ENCODE measurements at places on chromosomes 3 and 15. TPM values are rescaled to one million over a fixed set of nuclear protein-coding genes. Genes with fewer than 3 reads are reported as not detected.

The MESD gene
- 32.9 TPM for total RNA-seq

GRCh38 chr3:38173834-38174418 lies 8.6 kb downstream of the OXSR1 start:
- no peak for DNase-seq
- H3K4me1 ChIP-seq, result no peaks in the 10 kb centered on the region
- H3K27me3 ChIP-seq, result no peaks in the 10 kb centered on the region
- no peaks in the 10 kb centered on the region for H3K36me3 ChIP-seq
- H3K27ac ChIP-seq, result no peak overlapping the region
- no peak overlapping the region for H3K4me3 ChIP-seq

DNA sequence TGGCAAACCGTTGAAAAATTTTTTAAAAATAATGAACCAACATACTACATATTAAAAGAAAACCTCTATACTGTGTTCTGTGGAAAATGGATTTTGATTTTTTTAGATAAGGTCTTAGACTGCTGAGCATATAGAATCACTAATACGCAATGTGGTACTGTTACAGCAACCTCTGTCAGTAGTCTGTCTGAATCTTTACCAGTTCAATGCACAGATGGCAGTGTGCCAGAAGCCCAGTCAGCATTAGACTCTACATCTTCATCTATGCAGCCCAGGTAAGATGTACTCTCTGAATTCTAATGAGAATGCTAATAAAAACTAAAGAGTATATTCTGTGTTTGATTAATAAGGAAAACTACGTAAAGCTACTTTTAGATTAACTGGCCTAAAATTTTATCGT lies 31.3 kb upstream of the FAH start:
- no peak for DNase-seq
- H3K36me3 ChIP-seq, result no peaks in the 10 kb centered on the region
- no peak overlapping the region for H3K27ac ChIP-seq

The DUOXA2 gene
- total RNA-seq, result 0.33 TPM

The PDCD7 gene
- total RNA-seq, result 26.7 TPM

- H3K36me3 ChIP-seq, result no peaks in the 10 kb centered on the region
- no peak overlapping the region for H3K4me3 ChIP-seq
- H3K27ac ChIP-seq, result no peak overlapping the region
- H3K4me1 ChIP-seq, result no peaks in the 10 kb centered on the region
- no peaks in the 10 kb centered on the region for H3K27me3 ChIP-seq
- no peak for DNase-seq
These were observed 88.6 kb upstream of the HERC1 start for GRCh38 chr15:63922261-63922904.

- H3K27ac ChIP-seq, result no peak overlapping the region
- H3K4me3 ChIP-seq, result no peak overlapping the region
- no peaks in the 10 kb centered on the region for H3K27me3 ChIP-seq
- no peaks in the 10 kb centered on the region for H3K4me1 ChIP-seq
- DNase-seq, result no peak
These were observed 56.9 kb downstream of the SLC9A9 start for GRCh38 chr3:143791386-143791785.

The SERINC4 gene
- total RNA-seq, result 0.16 TPM

GRCh38 chr3:123559040-123559861 lies 25.6 kb downstream of the HACD2 start:
- DNase-seq, result no peak
- H3K27me3 ChIP-seq, result no peaks in the 10 kb centered on the region
- no peak overlapping the region for H3K4me3 ChIP-seq
- H3K27ac ChIP-seq, result no peak overlapping the region

The LPP gene
- 147 TPM for total RNA-seq

The RNF13 gene
- 95.0 TPM for total RNA-seq

DNA sequence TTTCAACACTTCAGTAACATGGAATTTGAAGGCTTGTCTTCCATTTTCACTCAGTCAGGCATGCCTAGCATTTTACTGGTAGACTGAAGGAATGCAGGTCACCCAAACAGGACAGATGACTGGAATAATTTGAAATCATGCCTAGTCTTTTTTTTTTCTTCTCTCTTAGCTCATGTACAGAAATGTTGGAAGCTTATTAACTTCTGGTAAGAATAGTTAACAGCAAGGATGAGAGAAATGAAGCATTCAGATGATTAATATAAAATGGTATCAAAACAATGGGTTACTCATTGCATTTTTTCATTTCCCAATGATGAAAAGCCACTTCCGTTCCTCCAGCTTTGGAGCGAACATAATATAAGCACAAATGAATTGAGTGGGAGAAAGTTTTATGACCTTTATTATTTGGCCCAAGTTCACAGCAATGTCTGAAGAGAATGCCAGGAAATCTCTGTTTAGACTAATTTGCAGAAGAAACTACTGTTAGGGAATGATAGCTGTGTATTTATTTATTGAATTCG lies 431.6 kb upstream of the RASGRP1 start:
- H3K27ac ChIP-seq, result peak overlapping the region; percentile 56
- H3K4me1 ChIP-seq, result peaks cover 10% of the 10 kb centered on the region
- no peak for DNase-seq
- H3K27me3 ChIP-seq, result no peaks in the 10 kb centered on the region
- no peaks in the 10 kb centered on the region for H3K36me3 ChIP-seq

The CACNA2D2 gene
- total RNA-seq, result 1.5 TPM

GRCh38 chr3:13590841-13591520 lies 42.1 kb downstream of the FBLN2 start:
- no peaks in the 10 kb centered on the region for H3K27me3 ChIP-seq
- H3K27ac ChIP-seq, result no peak overlapping the region
- no peaks in the 10 kb centered on the region for H3K36me3 ChIP-seq
- H3K4me1 ChIP-seq, result no peaks in the 10 kb centered on the region

The SLC9A9 gene
- total RNA-seq, result 17.3 TPM

- H3K27ac ChIP-seq, result no peak overlapping the region
- H3K4me1 ChIP-seq, result no peaks in the 10 kb centered on the region
- no peaks in the 10 kb centered on the region for H3K27me3 ChIP-seq
- no peak for DNase-seq
- H3K36me3 ChIP-seq, result no peaks in the 10 kb centered on the region
These were observed 26.2 kb upstream of the CFAP161 start for GRCh38 chr15:81107889-81108288.

- no peaks in the 10 kb centered on the region for H3K4me1 ChIP-seq
- H3K27me3 ChIP-seq, result no peaks in the 10 kb centered on the region
- DNase-seq, result no peak
- no peak overlapping the region for H3K27ac ChIP-seq
- H3K36me3 ChIP-seq, result no peaks in the 10 kb centered on the region
These were observed 19.9 kb upstream of the POLR2M start for GRCh38 chr15:57686657-57687056.

DNA sequence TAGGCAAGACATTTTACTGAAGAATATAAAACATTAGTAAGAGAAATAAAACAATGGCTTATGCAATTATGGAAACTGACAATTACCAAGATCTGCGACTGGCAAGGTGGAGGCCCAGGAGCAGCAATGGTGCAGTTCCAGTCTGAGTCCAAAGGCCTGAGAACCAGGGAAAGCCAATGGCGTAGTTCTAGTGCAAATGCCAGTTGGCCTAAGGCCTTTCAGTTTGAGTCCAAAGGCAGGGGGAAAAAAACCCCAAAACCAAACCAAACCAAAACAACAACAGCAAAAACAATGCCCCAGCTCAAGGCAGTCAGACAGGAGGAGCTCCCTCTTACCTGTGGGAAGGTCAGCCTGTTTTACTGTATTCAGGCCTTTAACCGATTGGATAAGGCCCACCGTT lies 72.6 kb downstream of the ST6GAL1 start:
- no peaks in the 10 kb centered on the region for H3K36me3 ChIP-seq
- no peak overlapping the region for H3K27ac ChIP-seq
- no peak for DNase-seq
- no peaks in the 10 kb centered on the region for H3K4me1 ChIP-seq

DNA sequence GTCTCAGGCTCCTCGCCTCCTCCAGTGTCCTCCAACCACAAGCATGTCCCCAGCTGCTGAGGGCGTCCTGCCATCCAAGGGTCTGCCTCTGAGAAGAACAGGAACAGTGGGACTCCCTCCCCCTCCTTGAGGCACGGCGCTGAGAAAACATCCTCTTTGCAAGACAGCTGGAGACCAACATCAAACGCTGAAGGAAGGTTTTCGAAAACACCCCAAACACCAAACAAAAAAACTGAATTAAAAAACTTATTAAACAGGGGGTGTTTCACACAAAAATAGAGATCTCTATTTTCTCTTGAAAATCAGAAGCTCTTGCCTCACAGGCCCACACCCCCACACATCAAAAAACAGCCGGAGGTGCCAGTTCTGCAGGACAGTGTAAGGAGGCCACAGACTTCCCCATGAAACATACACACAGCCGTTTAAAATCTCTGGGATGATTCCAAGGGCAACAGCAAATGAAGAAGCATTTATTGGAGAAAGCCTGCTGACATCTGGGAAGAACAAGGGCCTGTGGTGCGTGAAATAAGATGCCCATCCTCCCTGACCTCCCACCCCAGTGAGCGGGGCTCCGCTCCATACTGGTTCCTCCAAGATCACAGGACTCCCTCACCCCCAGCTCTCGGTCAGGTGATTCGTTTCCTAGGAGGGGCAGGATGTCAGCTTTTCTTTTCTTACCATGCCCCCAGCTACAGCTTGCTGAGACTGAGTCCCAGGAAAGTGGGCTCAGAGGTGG lies 71.3 kb downstream of the NUP210 start:
- no peak overlapping the region for H3K27ac ChIP-seq
- no peaks in the 10 kb centered on the region for H3K27me3 ChIP-seq
- H3K36me3 ChIP-seq, result no peaks in the 10 kb centered on the region
- no peak overlapping the region for H3K4me3 ChIP-seq
- H3K4me1 ChIP-seq, result no peaks in the 10 kb centered on the region

DNA sequence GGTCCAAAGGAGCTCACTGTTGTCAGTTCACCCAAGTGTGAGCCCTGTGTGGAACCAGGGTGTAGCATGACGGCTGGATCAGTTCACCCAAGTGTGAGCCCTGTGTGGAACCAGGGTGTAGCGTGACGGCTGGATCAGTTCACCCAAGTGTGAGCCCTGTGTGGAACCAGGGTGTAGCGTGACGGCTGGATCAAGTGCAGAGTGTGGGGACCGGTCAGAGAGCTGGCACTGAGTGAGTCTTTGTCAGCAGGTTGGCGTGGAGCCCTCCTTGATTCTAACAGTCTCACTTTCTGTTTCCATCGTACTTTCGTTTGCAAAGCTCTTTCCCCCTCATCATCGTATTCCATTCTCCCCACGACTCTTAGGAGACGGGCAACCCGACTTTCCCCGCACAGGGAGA lies 57.9 kb upstream of the DLG1 start:
- no peaks in the 10 kb centered on the region for H3K4me1 ChIP-seq
- H3K36me3 ChIP-seq, result no peaks in the 10 kb centered on the region
- DNase-seq, result no peak
- no peak overlapping the region for H3K27ac ChIP-seq
- H3K4me3 ChIP-seq, result peak overlapping the region; percentile 17

DNA sequence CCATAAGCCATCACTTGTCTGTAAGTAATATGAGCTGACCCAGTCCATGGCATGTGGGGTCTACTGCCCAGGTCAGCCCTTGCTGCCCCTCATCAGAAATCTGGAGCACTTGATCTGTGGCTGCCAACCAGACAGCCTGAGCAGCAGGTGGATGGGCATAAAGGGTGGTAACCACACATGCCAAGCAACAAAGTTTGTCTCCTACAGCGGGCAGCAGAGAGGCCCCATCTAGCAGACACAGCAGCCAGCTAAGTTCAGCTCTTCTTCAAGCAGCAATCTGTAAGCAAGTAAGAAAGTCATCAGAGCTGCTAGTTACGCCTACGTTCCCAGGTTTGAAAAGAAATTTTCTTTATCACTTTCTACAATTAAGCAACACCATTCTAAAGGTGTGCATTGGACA lies 27.9 kb downstream of the CHCHD4 start:
- no peaks in the 10 kb centered on the region for H3K36me3 ChIP-seq

The CMTM8 gene
- total RNA-seq, result 24.7 TPM

GRCh38 chr3:62238431-62238830 lies 134.9 kb downstream of the FEZF2 start:
- no peak for DNase-seq
- H3K27me3 ChIP-seq, result no peaks in the 10 kb centered on the region
- no peaks in the 10 kb centered on the region for H3K4me1 ChIP-seq

GRCh38 chr3:182699550-182700170 lies 93.6 kb upstream of the ATP11B start:
- H3K4me3 ChIP-seq, result no peak overlapping the region
- H3K27me3 ChIP-seq, result no peaks in the 10 kb centered on the region
- DNase-seq, result no peak
- H3K4me1 ChIP-seq, result no peaks in the 10 kb centered on the region

GRCh38 chr3:191336833-191337232 lies 6.5 kb upstream of the UTS2B start:
- no peak for DNase-seq
- no peaks in the 10 kb centered on the region for H3K4me1 ChIP-seq
- no peaks in the 10 kb centered on the region for H3K36me3 ChIP-seq
- no peak overlapping the region for H3K27ac ChIP-seq
- no peaks in the 10 kb centered on the region for H3K27me3 ChIP-seq
- H3K4me3 ChIP-seq, result no peak overlapping the region

DNA sequence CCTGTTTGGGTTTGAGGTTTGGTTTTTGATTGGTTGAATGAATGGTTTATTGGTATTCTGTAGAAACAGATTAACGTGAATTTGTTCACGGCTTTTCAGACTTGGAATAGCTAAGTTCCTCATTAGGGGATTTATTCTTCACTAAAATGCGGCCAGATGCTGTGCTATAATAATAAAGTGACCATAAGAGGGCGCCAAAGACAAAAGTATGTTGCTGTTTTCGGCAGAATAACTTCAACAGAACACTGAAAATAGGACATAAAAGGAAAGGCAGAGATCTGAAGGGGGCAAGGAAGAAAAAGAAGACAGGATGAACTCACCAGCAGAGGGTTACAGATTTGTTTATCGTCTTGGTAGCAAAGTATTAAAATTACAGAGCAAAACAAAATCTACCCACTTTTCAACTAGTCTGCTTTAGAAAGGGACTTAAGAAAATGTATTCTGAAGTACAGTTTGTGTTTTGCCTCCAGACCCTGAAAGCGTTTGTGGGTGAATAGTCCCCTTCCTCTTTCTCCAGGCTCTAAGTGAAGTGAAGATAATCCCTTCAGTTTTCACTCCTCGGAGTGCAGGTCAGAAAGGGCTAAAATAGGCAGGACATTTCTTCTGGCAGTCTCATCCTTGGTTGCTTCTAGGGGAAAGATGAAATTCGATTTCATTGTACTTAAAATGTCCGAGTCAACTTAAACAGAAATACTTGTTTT lies 147.6 kb downstream of the IL20RB start:
- no peaks in the 10 kb centered on the region for H3K36me3 ChIP-seq
- H3K4me1 ChIP-seq, result no peaks in the 10 kb centered on the region
- H3K27ac ChIP-seq, result no peak overlapping the region

DNA sequence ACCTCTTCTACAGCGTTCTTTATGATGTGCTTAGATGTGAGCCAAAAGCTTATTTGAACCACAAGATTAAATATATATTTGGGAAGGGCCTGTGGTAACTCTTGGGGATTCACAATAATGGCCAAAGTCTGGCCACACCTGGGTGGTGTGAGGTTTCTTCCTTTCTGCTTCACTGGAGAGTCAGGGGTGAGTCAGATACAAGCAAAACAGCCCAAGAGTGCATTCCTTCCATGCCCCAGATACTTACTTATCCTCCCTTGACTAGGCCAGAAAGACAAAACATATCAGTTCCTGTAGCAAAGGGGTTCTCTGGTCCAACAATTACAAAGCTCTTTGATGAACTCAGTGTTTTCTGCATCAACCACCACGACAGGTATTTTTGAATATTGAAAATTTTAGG lies 941 bp downstream of the ZBED2 start:
- no peaks in the 10 kb centered on the region for H3K27me3 ChIP-seq
- H3K36me3 ChIP-seq, result no peaks in the 10 kb centered on the region
- no peaks in the 10 kb centered on the region for H3K4me1 ChIP-seq
- no peak overlapping the region for H3K27ac ChIP-seq
- no peak for DNase-seq
